Stimulated activated CD8-positive, alpha-beta memory T cell treated with anti-CD3 and anti-CD28 coated beads, Interleukin-7, amount 100 ng/mL, for 4 hours (primary cell): ENCODE measurements at places on chromosomes 11 and 22.

GRCh38 chr11:8085011-8085645 is 4.1 kb downstream of the TUB start:
- DNase-seq, result no peak

DNA sequence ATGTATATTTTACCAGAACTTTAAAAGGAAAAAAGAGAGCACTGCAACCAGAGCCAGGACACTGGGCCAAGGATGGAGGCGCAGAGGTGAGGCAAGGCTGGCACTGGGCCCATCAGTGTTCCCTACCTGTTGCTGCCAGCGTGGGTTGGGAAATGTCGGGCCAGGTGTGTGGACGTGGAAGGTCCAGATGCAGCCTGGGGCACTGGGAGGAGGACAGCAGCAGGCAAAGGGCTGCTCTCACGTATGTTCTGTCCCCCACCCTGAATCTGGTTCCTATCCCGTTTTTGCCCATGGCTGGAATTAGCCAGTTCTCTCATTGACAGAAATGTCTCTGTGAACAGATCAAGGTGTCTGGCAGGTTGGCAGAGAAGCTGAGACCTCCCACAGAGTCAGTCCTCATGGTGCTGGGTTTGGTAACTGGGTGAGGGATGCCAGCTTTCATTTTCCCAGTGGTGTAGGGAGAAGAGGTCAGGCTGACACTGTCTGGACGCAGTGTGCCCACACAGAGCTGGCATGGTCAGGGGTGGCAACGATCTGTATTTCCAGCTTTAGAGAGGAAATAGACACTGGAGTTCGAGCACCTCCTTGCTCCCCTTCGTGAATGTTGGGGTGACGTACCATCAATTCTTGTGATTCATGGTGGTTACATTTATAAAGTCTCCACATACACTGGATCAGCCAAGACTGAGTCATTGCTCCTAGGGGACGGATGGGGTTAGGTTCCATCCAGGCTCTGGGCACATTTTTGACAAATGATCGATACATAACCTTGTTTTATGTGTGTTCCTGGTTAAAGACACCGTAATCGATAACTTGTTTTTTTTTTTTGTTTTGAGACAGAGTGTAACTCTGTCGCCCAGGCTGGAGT is 4.3 kb upstream of the PNPLA3 start:
- no peak for DNase-seq

GRCh38 chr11:27433742-27434141 is 38.8 kb downstream of the LGR4 start:
- no peak for DNase-seq

GRCh38 chr11:72989727-72990126 is 152.4 kb downstream of the FCHSD2 start:
- DNase-seq, result no peak

DNA sequence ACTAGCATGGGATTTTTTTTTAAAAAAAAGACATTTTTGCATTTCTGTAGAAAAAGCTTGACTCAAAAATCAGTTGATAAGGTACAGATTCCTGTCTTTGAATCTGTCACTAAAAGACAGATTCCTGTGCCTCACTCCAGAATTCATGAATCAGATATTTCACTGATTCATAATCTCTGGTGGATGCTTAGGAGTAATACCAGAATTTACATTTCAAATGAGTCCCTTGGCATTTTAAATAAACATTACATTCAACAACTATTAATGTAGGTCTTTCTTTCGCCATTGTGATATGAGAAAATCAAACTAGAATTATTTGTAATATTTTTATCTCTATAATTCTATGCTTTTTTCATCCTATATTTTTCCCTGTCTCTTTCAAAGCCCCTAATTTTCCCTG is 128.3 kb downstream of the APIP start:
- no peak for DNase-seq

- no peak for DNase-seq
These were observed 22.0 kb downstream of the BDNF start for GRCh38 chr11:27678242-27678641.

DNA sequence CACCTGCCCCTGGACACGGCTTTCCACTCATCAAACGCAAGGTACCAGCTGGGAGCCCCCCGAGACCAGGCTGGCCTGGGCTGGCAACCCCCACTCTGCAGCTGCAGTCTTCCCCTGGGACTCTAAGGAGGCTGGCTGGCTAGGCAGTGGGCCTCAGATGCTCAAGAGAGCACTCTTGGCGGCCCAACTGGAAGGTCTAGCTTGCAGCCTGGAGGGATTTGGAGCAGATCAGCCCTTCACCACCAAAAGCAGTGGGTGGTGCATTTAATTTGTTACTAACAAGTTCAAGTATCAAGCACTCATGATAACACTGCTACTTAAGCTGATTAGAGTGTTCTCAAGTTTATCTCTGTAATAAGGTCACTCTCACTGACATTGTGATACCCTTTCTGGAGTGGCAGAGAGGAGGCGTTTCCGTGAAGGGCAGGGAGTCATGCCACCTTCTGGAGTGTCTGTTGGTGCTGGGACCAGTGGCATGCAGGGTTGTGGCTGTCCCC is 21.5 kb downstream of the C22orf23 start:
- no peak for DNase-seq
